Epithelial cell of proximal tubule (primary cell): ENCODE measurements at places on chromosomes 16 and 17. TPM values are rescaled to one million over a fixed set of nuclear protein-coding genes. Genes with fewer than 3 reads are reported as not detected.

TPSB2 gene
- total RNA-seq, result not detected in 2 replicates

CRAMP1 gene
- total RNA-seq, result 6.9 and 8.0 TPM in 2 replicates

GDPD1 gene
- 0.92 and 2.9 TPM in 2 replicates for total RNA-seq

TMEM106A gene
- 3.2 and 3.3 TPM in 2 replicates for total RNA-seq

ABCC6 gene
- total RNA-seq, result 1.1 and 4.8 TPM in 2 replicates

- DNase-seq, result no peak
These were observed 29.0 kb upstream of the IRF8 start for GRCh38 chr16:85869785-85870558.

GRCh38 chr16:89801800-89802199, 14.6 kb downstream of the FANCA start:
- no peak for DNase-seq

- DNase-seq, result no peak
These were observed 97.3 kb downstream of the SALL1 start for GRCh38 chr16:51053775-51054174.

- DNase-seq, result no peak
These were observed 244.0 kb downstream of the TMEM114 start for GRCh38 chr16:8346294-8346693.

- no peak for DNase-seq
These were observed 922 bp downstream of the FBXL19 start for GRCh38 chr16:30924076-30924912.

GRCh38 chr17:83103200-83103942, 24.0 kb downstream of the METRNL start:
- no peak for DNase-seq

- DNase-seq, result no peak
These were observed 17.5 kb upstream of the MTMR4 start for GRCh38 chr17:58531661-58532554.

GRCh38 chr17:29590411-29591145, 1.1 kb upstream of the GIT1 start:
- no peak for DNase-seq

DNA sequence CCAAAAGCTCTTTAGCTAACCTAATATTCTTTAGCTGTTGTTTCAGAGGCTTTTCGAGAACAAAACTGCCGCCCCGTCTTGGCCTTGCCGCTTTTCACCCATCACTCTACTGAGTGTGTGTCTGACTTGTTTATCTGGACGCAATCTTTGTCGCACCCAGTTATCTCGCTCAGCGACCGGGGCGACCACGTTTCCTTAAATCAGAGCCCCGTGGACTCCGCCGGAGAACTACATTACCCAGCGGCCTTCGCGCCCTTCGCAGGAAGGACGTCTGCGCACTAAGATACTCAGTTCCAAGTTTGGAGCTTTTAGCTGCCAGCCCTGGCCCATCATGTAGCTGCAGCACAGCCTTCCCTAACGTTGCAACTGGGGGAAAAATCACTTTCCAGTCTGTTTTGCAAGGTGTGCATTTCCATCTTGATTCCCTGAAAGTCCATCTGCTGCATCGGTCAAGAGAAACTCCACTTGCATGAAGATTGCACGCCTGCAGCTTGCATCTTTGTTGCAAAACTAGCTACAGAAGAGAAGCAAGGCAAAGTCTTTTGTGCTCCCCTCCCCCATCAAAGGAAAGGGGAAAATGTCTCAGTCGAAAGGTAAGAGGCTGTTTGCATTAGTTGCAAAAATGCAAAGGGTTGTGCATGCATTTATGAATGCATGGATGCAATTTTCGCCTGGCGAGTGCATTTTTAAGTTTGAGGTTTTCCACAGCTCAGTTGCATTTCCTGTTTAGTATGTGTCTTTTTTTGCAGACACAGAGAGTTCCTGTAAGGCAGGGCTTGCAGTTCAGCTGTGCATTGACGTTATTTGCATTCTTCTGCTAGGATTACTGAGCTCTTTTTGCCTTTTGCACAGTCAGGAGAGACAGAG, at the start of gene MAP2K6:
TSS of gene MAP2K6 (plus strand) at position 290 of the 867 bp plus-strand sequence. CDS start at position 578, 288 bp downstream.
- no peak for DNase-seq

- DNase-seq, result no peak
These were observed 3.7 kb downstream of the SOCS3 start for GRCh38 chr17:78356101-78356713.

GRCh38 chr16:20385844-20386832, 18.4 kb downstream of the PDILT start:
- DNase-seq, result no peak

DNA sequence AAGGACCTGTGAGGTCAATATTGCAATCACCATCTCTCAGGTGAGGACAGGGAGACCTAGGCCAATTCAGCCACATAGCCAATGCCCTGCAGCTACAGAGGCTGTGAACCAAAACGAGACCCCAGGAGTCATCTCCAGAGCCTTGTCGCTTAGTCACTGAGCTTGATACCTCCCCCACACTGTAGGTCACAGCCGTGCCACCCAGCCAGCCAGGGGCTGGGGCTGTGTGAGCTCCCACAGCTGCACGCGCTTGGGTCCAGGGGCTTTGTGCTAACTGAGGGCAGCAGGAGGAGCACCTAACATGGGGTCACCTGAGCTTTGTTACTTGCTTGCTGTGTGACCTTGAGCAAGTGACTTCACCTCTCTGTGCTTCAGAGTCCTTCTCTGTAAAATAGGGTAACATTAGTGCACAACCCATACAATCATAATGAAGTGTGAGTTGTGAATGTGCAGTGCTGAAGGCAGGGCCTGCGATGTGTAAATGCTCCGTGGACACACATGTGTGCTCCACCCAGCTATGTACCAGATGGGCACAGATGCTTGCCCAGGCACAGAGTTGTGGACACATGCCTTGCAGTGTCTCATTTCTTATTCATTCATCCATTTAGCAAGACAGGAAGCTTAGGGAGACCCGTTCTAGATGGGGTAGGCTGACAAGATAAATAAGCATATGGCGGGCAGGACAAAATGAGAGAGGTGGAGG, 25.9 kb downstream of the SBK1 start:
- no peak for DNase-seq

- DNase-seq, result no peak
These were observed 433.3 kb downstream of the CA10 start for GRCh38 chr17:51725185-51725584.

GRCh38 chr17:60284709-60285108, 107.2 kb downstream of the USP32 start:
- DNase-seq, result no peak

DNA sequence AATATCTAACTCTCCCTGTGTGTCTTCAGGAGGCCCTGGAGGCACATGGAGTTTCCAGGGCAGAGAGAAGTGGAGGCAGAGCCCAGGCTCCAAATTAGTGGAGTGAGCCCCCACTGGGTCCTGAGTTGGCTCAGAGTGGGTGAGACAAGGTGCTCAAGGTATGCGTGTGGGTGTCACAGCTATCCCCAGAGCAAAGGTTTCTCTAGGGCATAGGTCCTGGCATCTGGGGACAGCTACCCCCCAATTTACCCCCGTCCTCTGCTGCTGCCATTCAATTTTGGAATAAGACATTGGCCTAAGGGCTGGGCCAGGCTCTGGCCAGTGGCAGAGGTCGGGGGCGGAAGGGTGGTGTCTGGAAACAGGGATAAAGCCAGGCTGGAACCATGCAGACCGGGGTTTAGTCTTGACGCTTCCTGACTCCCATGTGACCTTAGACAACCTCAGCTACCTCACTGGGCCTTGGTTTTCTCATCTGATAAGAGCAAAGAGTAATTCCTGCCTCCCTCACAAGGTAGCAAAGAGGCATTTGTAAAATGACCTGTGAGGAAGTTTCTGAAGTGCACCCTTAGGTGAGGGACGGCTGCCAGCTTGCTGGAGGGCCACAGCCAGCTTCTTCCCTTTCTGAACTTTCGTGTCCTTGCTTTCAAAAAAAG, 78.2 kb upstream of the TMEM97 start:
- DNase-seq, result no peak

- DNase-seq, result no peak
These were observed 26.9 kb downstream of the PTRH2 start for GRCh38 chr17:59680314-59680713.

DNA sequence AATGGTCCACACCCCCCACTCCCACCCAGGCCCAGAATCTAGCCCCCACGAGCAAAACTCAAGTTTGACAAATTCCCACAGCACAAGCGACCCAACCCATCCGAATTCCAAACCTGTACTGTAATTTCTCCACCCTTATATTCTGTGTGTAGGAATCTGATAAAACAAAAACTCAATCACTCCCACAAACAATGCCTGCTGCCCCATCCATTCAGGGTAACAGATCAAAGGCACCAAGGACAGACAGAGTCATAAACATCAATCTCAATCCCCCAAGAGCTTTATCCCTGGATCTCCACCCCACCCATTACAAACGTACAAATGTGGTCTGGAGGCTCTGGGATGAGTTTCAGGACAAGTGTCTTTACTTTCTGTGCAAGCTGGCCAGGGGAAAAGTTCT, 157.8 kb downstream of the AXIN2 start:
- no peak for DNase-seq

GRCh38 chr17:64448665-64449512, at the start of gene MILR1:
MILR1 (plus strand) TSS chr17:64449115; CDS start chr17:64449169, 54 bp downstream.
- DNase-seq, result peak; percentile 26

DNA sequence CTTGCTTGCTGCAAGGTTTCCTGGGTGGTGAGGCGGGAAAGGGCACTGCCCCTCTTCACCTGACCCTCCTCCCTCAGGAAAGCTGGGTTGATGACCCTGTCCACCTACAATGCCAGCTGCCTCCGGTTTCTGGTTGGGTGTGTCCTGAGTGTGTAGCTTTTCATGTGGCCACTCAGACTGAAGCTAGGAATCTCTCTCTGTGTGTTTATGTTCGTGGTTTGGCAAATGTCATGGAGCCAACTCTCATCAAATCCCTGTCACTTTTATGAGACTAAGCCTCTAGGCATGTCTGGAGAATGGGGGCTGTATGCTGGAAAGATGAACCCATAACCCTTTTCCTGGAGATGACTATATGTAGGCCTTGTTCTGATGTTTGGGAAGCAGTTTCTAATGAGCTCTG, 17.1 kb downstream of the PLEKHG4 start:
- no peak for DNase-seq
